Epithelial cell of umbilical artery (primary cell): ENCODE measurements at places on chromosomes 2 and 18. TPM values are rescaled to one million over a fixed set of nuclear protein-coding genes. Genes with fewer than 3 reads are reported as not detected.

The LIMS1 gene
- 137 and 199 TPM in 2 replicates for total RNA-seq

The MAB21L4 gene
- total RNA-seq = not detected in 2 replicates

The TBR1 gene
- total RNA-seq = under 0.01 and 0.30 TPM in 2 replicates

The PLCL1 gene
- total RNA-seq = 10.7 and 11.7 TPM in 2 replicates

The ANKRD36 gene
- total RNA-seq = 53.3 and 78.0 TPM in 2 replicates

The LRRC30 gene
- total RNA-seq = not detected in 2 replicates

The OTOS gene
- not detected in 2 replicates for total RNA-seq

The CHCHD5 gene
- total RNA-seq = 8.1 and 11.7 TPM in 2 replicates

The CIB4 gene
- not detected in 2 replicates for total RNA-seq

The GPBAR1 gene
- 0.15 TPM in 1 of 2 replicates, not detected in the other for total RNA-seq

The POTEE gene
- not detected in 2 replicates for total RNA-seq

The EDAR gene
- total RNA-seq = not detected in 2 replicates

The POMC gene
- total RNA-seq = 1.3 and 3.5 TPM in 2 replicates

The CD207 gene
- under 0.01 and 0.30 TPM in 2 replicates for total RNA-seq

The ANKRD30BL gene
- not detected in 2 replicates for total RNA-seq

The ATG4B gene
- 55.9 and 113 TPM in 2 replicates for total RNA-seq

The TSPYL6 gene
- total RNA-seq = not detected in 2 replicates

The CCDC68 gene
- 0.30 and 1.3 TPM in 2 replicates for total RNA-seq

The RASGRP3 gene
- 9.9 and 26.0 TPM in 2 replicates for total RNA-seq

The CRYBA2 gene
- not detected in 2 replicates for total RNA-seq

The HOXD9 gene
- total RNA-seq = 1.3 and 1.4 TPM in 2 replicates

The MC4R gene
- total RNA-seq = not detected in 2 replicates

The ACTG2 gene
- total RNA-seq = 0.32 and 0.91 TPM in 2 replicates

The CETN1 gene
- not detected in 2 replicates for total RNA-seq

The DYTN gene
- total RNA-seq = not detected in 2 replicates

The C1GALT1C1L gene
- 0.97 TPM in 1 of 2 replicates, not detected in the other for total RNA-seq

The PSTPIP2 gene
- 7.4 and 7.8 TPM in 2 replicates for total RNA-seq

The SLC11A1 gene
- total RNA-seq = 0.32 TPM in 1 of 2 replicates, not detected in the other

The KIAA2012 gene
- not detected in 2 replicates for total RNA-seq

The CHRNA1 gene
- total RNA-seq = 0.97 and 1.8 TPM in 2 replicates

The TUBA3D gene
- not detected in 2 replicates for total RNA-seq

The UGT1A10 gene
- total RNA-seq = not detected in 2 replicates

The LYPD6B gene
- total RNA-seq = not detected in 2 replicates

The ACTR1B gene
- total RNA-seq = 58.1 and 61.1 TPM in 2 replicates

The DHRS9 gene
- total RNA-seq = 0.65 and 4.0 TPM in 2 replicates

The NT5DC4 gene
- not detected in 2 replicates for total RNA-seq

The ITPRIPL1 gene
- 1.6 and 3.0 TPM in 2 replicates for total RNA-seq

The OTOF gene
- total RNA-seq = under 0.01 and 0.15 TPM in 2 replicates

The CCDC121 gene
- total RNA-seq = 1.3 and 2.0 TPM in 2 replicates

The SIX3 gene
- not detected in 2 replicates for total RNA-seq

The KLHL14 gene
- total RNA-seq = not detected in 2 replicates

The C2orf80 gene
- not detected in 2 replicates for total RNA-seq

The REG3G gene
- total RNA-seq = not detected in 2 replicates

The ZNF519 gene
- 2.9 and 3.0 TPM in 2 replicates for total RNA-seq

The NLRC4 gene
- not detected in 2 replicates for total RNA-seq
